GOT3 (cell line): ENCODE measurements at places on chromosomes 6 and 20.

DNA sequence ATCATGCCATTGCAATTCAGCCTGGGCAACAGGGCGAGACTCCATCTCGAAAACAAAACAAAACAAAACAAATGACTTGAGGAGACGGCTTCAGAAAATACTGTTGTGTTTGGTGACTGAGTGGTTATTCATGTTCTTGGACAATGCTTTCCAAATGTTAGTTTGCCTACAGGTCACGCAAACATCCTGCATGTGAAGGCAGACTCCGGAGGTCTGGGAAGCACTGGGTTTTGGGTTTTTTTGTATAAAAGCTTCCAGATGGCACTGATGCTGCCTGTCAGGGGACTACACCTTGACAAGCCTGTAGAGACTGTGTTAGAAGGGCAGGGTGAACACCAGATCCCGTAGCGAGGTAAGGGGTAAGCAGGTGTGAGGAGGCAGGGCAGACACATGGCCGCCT is 81.7 kb downstream of the THBS2 start:
- no peak for DNase-seq

DNA sequence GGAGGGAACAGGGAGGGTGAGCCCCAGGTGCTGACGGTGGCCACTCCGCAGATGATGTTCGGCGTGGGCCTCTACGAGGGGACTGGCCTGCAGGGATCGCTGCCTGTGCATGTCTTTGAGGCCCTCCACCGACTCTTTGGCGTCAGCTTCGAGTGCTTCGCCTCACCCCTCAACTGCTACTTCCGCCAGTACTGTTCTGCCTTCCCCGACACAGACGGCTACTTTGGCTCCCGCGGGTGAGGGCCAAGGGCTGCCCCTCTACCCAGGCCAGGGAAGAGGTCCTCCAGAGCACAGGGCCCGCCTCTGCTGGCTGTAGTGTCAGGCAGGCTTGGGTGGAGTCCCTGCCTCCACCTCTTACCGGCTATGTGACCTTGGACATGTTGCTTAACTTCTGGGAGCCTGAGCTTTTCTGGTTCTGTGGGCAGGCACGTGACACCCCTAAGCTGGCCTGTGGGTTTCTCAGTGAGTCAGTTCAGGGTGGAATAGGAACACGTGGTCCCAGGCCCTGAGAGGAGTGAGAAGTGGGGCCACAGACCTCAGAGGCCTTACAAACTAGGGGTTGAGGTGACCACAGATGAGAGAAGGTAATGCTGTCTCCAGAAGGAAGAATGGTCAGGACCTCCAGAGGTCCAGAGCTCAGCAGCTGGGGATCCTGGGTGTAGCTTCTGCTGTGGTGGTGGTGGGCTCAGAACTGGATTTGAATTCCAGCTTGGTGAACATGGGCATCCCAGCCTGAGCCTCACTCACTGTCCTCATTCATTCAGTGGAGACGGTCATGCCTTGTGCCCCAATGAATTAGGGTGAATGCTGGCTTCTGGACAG is 11.9 kb downstream of the PCIF1 start:
- DNase-seq: peak; percentile 18

DNA sequence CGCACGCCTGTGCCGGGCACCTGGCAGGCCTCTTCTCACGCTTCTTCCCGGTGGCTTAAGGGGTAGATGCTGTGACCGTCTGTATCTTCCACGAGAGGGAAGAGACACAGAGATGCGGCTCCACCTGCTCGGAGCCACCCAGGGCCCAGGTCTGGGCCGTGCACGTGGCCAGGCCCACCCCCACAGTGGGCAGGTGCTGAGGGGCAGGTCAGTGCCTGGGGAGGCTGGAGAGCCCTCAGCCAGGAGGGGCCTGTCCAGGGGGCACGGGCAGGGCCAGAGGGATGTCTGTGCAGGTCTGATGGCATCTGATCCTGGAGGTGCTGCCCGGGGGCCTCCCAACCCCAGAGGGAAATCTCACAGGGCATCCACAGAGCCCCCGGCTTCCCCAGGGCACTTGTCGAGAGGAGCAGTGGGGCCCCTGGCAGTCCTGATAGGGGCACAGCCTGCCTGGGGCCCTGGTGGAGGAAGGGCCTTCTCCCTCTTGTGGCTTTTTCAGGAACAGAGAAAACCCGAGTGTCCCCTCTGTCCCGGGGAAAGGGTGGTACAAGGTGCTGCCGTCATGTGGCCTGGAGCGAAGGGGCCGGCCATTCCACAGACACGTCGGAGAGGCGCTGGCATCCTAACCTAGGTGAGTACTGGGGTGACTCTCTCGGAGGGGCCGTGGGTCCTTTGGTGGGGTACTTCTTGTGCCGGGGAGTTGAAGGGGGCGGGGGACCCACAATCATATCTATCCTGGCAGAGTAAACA is 50.2 kb upstream of the CHRNA4 start:
- no peak for DNase-seq

- no peak for DNase-seq
These were observed 260.6 kb downstream of the ERMARD start for GRCh38 chr6:170012037-170012330.

DNA sequence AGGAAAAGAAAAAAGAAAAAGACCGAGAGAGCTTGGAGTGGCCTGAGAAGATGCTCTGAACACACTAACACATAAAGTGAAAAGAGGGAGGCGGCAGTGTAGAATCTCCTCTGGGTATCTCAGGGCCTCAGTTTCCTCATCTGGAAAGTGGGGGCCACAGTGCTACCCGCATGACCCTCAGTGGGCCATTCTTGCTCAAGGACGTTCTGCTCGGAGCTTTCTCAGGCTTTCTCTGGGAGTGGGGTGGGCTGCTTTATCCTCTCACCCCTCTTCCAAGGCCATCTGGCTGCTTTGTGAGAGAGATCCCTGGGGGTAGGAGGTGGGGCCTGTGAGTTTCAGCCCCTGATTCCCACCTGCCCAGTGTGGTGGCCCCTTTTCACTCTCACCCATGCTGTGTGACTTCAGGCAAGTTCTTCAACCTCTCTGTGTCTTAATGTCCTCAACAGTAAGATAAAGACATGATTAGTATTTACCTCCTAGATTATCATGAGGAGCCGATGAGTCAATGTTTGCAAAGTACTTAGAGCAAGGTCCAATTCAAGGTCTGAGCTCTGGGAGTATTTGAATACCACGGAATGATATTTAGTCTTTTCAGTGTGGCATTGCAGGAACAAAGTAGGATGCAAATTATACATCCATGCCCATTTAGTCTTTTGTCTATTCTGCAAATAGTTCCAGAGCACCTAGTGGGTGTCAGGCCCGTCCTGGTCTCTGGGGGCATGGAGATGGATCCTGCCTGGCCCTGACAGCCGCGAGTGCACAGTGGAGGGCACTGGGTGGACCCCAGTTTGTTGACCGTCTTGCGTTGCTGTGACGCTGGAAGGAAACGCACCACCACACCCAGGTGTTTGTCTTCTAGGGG is 34.3 kb downstream of the SRC start:
- DNase-seq: no peak
